ENCODE measurements at places on chromosomes 13 and 19. TPM values are rescaled to one million over a fixed set of nuclear protein-coding genes. Genes with fewer than 3 reads are reported as not detected.

ATCAY gene
- polyA plus RNA-seq = 0.33 TPM

GPR18 gene
- polyA plus RNA-seq = 0.27 TPM

ZNF285 gene
- polyA plus RNA-seq = 11.1 TPM

PEG3 gene
- 80.8 TPM for polyA plus RNA-seq

ACTN4 gene
- polyA plus RNA-seq = 713 TPM

ZNF439 gene
- polyA plus RNA-seq = 17.5 TPM

NOSIP gene
- polyA plus RNA-seq = 67.5 TPM

HOMER3 gene
- 62.5 TPM for polyA plus RNA-seq

SLC8A2 gene
- 0.23 TPM for polyA plus RNA-seq

MBNL2 gene
- 76.4 TPM for polyA plus RNA-seq

PLPPR3 gene
- 8.2 TPM for polyA plus RNA-seq

KCTD15 gene
- polyA plus RNA-seq = 37.7 TPM

MYH14 gene
- polyA plus RNA-seq = 24.1 TPM

DACH1 gene
- polyA plus RNA-seq = 101 TPM

USHBP1 gene
- polyA plus RNA-seq = 7.1 TPM

SNAPC2 gene
- 12.9 TPM for polyA plus RNA-seq

KLF1 gene
- polyA plus RNA-seq = 0.32 TPM

BRCA2 gene
- polyA plus RNA-seq = 8.3 TPM

LSM4 gene
- polyA plus RNA-seq = 108 TPM

ZBTB45 gene
- polyA plus RNA-seq = 15.0 TPM

CYP2A7 gene
- polyA plus RNA-seq = not detected

ZNF302 gene
- polyA plus RNA-seq = 89.1 TPM

HCN2 gene
- 0.42 TPM for polyA plus RNA-seq

MYBPC2 gene
- 0.61 TPM for polyA plus RNA-seq

ARL11 gene
- polyA plus RNA-seq = 0.71 TPM

DGKH gene
- 9.4 TPM for polyA plus RNA-seq

ZNF549 gene
- polyA plus RNA-seq = 16.4 TPM

CYP4F3 gene
- polyA plus RNA-seq = 0.37 TPM

ZNF547 gene
- 6.4 TPM for polyA plus RNA-seq

MEIOSIN gene
- polyA plus RNA-seq = not detected

CCDC9 gene
- 20.6 TPM for polyA plus RNA-seq

APOC1 gene
- polyA plus RNA-seq = 13.2 TPM

ZNF491 gene
- 3.8 TPM for polyA plus RNA-seq

SPC24 gene
- 19.7 TPM for polyA plus RNA-seq

GJA3 gene
- polyA plus RNA-seq = 11.6 TPM

CASP14 gene
- polyA plus RNA-seq = not detected

PCSK4 gene
- polyA plus RNA-seq = 7.8 TPM

KIR3DL2 gene
- not detected for polyA plus RNA-seq

TMEM238 gene
- polyA plus RNA-seq = 0.58 TPM

SLC25A41 gene
- polyA plus RNA-seq = 2.0 TPM

EEF1AKMT1 gene
- polyA plus RNA-seq = 18.4 TPM

CPAMD8 gene
- 55.6 TPM for polyA plus RNA-seq

TSHZ3 gene
- 11.8 TPM for polyA plus RNA-seq

TTYH1 gene
- polyA plus RNA-seq = 13.5 TPM

KLF2 gene
- polyA plus RNA-seq = 25.6 TPM

RYR1 gene
- 5.3 TPM for polyA plus RNA-seq

APLP1 gene
- polyA plus RNA-seq = 27.4 TPM

EIF3K gene
- 356 TPM for polyA plus RNA-seq

PCP2 gene
- polyA plus RNA-seq = 0.42 TPM

PROZ gene
- 3.2 TPM for polyA plus RNA-seq

A1BG gene
- 2.0 TPM for polyA plus RNA-seq

DHX34 gene
- 17.8 TPM for polyA plus RNA-seq

ADPRHL1 gene
- 4.1 TPM for polyA plus RNA-seq
